ENCODE measurements at places on chromosomes 16 and 17.
A peak's percentile ranks its signal among the peaks of the same experiment; 100 is the strongest.

DNA sequence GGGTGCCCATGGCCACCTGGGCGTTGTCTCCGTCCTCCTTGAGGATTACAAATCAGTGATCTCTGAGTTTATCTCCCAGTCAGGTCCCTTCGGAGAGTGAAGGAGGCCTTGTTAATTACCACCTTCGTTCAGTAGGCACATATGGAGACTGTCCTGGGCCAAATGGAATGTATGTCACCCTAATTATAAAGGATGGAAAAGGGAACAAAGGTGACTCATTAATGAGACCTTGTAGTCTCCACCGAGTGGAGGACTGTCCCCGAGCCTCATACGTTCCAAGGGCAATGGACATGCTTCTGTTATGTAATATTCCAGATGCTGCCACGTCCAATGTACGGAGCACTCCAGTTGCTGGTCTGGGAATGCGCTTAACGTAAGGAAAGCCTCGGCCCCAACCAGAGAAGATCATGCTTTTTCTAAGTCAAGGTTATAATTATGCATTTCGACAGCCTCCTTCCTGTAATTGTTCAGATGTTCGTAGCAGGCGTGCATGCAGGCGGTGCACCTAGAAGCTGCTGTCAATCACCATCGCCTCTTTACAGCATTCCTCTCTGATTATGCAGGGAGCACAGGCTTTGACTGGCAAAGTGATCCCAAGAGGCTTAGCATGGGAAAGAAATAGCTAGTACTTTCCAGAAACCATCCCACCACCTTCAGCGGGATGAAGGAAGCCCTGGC is 22.4 kb upstream of the SEC14L1 start:
- DNase-seq, result no peak

DNA sequence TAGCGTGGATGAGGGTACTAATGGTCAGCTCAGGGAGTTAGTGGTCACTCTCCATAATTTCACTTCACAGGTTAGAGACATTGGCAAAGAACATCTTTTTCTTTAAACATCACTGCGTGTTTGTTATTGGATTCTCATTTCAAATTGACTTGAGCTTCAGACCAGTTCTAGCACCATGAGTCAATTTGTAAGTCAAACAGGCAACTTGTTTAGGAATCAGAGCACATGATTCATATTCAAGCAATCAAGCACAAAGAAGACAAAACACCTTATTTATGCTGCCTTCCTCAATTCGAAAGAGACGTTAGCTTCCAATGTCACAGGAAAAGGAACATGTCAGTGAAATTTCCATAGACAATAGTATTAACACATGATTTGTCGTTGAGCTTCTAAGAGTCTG is 62.3 kb downstream of the HS3ST3A1 start:
- no peak for DNase-seq

DNA sequence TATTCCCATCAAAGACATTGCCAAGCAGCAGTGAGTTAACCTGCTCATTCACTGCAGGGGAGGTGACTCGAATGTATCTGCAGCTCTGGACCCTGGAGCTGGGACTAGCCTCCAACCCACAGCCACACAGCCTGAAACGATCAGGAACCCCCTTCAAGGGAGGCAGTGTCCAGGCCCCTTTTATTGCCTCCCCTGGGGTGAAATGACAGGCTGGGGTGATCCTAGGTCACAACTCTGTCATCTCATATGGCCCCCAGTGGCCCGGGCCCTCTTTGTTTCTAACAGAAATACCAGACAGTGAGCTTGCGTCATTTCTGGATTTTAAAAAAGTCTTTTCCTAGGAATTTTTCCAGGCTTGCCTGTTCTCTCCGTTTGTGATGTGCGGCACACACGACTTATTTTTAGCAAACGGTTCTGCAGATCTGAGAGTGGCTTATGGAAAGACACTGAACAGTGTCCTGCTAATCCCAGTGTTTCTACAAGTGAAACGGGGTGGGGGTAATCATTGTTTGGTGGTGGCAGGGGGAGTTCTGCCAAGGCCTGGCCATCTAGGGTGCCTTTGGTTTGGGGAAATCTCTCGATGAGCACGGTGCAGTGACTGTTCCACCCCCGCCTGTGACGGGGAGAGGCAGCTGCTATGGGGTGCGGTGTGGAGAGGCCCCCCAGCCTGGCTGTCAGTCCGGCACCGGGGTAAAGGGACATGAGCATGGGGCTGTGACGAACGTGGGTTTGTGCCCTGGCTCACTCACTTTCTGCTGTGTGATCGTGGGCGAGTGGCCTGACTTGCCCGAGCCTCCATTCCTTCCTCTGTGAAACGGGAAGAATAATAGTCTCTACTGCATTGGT is 27.2 kb downstream of the NAGPA start:
- DNase-seq, result no peak

DNA sequence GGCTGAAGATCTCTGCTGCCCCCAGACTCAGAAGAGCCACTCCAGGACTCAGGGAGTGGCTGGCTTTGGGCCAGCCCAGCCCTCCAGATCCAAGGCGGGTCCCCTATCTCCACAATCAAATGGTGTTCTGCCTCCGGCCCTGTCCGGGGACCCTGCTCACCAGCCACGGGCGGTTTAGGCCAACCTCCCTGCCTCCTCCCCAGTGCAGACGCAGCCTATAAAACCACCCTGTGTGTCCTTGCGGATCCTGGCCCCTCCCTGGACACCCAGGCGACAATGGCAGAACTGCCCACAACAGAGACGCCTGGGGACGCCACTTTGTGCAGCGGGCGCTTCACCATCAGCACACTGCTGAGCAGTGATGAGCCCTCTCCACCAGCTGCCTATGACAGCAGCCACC is at the start of gene SLC12A3:
Gene SLC12A3, plus strand, starts transcription at position 248 of the 400 bp plus-strand sequence. Its CDS starts 29 bp downstream, at position 277.
- DNase-seq, result no peak

DNA sequence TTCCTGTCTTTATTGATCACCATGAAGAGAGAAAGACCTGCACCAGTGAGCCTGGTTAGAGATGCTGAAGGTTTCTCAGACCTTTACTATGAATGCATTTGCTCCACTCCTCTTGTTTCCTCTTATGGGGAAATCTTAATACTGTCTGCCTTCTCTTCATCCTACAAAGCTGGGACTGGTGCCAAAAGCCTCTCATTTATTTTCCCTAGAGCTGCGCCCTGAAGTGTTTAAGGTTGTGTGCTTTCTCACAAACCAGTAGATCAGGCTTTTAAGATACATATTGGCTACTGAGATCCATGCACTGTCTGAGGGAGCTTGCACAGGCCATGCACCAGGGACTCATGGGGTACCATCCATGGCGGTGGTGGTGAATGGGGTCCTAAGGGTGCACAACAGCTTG is 286.1 kb upstream of the PMFBP1 start:
- DNase-seq, result no peak

DNA sequence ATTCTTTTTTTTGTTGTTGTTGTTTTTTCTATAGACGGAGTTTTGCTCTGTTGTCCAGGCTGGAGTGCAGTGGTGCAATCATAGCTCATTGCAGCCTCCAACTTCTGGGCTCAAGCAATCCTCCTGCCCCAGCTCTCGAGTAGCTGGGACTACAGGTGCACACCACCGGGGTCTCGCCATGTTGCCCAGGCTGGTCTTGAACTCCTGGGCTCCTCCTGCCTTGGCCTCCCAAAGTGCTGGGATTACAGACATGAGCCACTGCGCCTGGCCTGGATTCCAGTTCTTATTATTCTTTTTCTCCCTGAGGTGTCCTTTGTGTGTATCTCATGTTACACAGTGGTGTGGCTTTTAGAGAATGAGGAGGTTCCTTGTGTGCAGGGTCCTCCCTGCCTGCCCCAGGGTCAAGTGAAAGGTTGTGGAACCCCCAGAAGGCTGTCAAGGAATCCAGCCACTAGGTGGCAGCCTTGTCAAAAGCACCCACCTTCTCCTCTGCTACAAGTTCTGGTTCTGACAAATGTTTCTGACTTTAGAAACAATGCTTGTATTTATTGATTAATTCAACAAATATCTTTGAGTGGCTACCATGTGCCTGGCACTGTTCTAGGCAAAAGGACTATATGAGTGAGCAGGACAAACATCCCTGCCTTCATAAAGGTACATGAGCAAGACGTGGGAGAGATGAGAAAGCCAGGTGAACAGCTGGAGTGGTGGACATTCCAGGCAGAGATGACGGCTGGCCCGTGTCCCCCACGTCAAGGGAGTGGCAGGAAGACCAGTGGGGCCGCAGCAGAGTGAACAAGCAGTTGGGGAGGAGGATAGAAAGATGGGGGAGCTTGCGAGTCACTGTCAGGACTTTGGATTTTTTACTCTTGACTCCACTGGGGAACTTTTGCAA is 112.4 kb downstream of the SPECC1 start:
- peak; percentile 69 for DNase-seq

Data from hippocampal formation (tissue), 2 donors.